ENCODE measurements at places on chromosomes 6 and 20.

GRCh38 chr20:409697-410559 lies 1.8 kb downstream of the RBCK1 start:
- no peak for DNase-seq

DNA sequence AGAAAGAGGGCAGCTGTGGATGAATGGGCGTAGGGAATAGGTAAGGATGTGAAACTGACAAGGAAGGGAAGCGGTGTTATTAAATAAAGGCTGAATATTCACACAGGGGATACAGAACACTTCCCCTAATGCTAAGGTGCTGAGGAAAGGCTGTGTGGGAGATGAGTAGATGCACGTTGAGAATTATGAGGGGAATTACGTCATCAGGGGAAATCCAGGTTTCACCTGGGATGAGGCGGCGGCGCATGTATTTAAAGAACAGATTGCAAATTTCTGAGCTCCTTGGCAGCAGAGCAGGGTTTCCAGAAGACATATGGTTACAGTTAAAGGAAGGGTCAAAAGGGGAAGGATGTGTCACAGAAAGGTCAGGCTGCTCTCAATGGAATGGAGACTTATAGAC lies 28.7 kb upstream of the EDN1 start:
- DNase-seq = no peak

DNA sequence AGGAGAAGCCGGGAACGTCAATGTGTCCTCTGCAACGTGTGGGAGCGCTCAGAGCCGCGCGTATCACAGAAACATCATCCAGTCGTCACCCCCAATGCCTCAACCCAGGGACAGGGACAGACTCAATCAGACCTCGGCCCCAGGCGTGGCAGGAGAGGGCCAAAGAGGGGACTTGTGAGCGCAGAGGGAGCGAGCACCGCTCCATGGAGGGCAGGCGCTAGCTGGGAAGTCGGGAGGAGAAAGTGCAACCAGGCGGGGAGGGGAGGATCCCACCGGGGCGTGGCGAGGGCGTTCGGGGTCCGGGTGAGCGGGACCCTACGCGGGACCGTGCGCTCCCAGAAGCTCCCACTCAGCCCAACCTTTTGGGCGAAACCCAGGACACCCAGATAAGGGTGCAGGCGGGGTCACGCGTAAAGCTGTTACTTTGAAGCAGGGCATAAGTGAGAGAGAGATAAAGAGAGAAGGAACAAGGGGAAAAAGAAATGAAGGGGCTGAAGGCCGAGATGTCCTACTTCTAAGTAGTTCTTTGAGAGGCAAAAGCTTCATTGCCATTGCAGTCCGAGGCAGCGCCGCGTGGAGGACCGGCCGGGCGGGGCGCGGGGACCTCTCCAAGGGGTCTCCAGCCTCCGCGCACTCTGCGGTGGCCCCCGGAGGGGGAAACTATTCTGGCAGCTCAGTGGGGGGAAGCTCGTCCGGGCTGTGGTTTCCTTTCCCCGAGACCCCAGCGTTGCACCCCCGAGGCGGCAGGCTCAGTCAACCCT lies 862 bp upstream of the SOBP start:
- peak; percentile 28 for DNase-seq

DNA sequence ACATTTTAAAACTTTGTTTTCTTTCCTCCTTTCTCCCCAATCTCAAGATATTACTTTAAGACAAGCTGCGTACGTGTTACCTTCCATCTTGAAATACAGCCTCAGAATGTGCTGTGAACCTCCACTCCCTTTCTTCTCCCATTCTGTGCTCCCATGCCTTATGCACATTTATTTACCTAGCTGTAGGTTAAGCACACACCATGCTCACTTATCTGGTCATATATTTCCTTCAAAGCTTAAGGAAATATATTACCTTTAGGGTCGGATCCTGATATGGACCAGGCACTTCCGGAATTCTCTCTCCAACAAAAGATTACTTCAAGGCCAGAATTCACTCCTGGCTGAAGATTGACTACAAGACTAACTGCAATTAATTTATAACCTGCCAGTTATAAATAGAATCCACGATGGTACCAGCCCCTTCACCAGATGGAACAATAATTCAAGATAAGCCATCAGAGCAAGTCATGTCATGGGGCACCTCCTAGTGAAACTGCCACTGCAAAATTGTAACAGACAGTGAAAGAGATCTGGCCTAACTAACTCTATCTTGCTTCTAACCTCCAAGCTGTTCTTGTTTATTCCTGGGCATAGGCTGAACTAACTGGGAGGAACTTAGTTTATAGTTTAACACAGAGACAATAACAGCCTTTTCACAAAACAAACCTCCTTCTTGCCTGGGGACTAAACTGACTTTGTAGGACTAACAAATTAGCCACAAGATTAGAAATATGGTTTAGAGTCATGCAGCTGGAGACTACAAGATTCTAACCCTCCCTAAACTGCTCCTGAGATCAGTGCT lies 47.5 kb downstream of the OR2B6 start:
- no peak for DNase-seq

GRCh38 chr20:24842918-24843715 lies 106.0 kb upstream of the CST7 start:
- no peak for DNase-seq
